ENCODE measurements at places on chromosomes 1 and 21.

GRCh38 chr1:205294175-205294917, 27.2 kb downstream of the NUAK2 start:
- no peak for DNase-seq

- DNase-seq = no peak
These were observed 769 bp downstream of the NTPCR start for GRCh38 chr1:232951180-232951579.

- DNase-seq = peak; percentile 12
These were observed 84.7 kb downstream of the PDE9A start for GRCh38 chr21:42737951-42738590.

- DNase-seq = no peak
These were observed 1.5 kb upstream of the IGFN1 start for GRCh38 chr1:201189085-201189484.

- no peak for DNase-seq
These were observed 139.4 kb upstream of the KIAA1614 start for GRCh38 chr1:180773210-180773865.

DNA sequence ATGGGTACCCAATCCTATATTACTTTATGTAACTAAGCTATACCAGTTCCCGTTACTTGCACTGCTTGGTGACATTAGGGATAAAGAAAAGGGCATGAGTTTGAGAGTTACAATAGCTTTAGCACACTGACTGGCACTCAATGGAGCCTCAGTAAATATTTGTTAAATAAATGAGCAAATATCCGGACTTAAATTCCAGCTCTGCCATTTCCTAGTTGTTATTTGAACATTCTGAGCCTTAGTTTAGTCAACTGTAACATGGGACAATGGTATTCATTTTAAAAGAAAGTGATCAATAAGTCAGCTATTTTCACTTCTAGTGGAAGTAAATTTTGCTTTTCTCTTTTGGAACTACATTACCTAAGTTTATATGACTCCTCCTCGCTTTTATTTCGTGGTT, 198.7 kb downstream of the ZC3H11B start:
- DNase-seq = no peak
